ENCODE measurements at places on chromosomes 11 and 22.

DNA sequence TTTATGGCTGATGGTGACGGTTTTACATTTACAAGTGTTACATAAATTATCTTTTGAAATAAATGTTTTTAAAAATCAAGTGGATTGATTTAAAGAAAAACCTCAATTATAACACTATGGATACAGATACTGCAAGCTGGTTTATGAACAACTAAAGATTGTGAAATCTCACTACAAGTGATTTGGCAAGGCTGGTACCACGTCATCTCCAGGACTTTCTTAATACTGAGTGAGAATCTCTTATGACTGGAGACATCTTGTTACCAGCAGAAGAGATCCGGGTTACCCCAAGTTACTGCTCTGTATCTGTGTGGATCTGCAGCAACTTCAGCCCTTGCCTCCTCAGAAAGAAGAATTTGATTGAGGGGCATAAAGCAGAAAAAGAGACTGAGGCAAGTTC lies 452.9 kb downstream of the MN1 start:
- no peak for DNase-seq

DNA sequence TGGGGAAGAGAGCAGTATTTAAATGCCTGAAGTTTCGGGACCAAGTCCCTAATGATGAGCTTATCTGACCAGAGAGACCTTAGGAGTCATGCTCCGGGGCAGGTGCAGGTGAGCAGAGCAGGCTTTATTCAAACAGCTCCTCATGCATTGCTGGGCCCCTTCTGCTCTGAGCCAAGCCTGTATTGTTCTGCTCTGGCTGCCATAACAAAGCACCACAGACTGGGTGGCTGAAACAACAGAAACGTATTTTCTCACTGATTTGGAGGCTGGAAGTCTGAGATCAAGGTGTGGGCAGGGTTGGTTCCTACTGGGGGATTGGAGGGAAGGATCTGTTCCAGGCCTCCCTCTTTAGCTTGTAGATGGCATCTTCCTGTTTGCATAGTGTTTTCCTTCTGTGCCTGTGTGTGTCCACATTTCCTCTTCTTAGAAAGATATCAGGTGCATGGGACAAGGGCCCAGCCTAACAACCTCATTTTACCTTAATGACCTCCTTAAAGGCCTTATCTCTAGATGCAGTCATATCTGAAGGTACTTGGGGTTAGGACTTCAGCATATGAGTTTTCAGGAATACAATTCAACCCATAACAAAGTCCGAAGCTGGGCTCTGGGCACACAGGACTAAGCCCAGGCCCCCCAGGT lies 97.1 kb upstream of the PARVA start:
- no peak for DNase-seq

GRCh38 chr11:129705341-129705740 lies 110.3 kb upstream of the TMEM45B start:
- DNase-seq: no peak

- no peak for DNase-seq
Observed at GRCh38 chr22:20170170-20170569, 19.3 kb upstream of the CCDC188 start.

- no peak for DNase-seq
Observed at GRCh38 chr11:31001427-31001826, 368.1 kb downstream of the DCDC1 start.

- DNase-seq: no peak
Observed at GRCh38 chr11:372809-373715, 3.8 kb downstream of the B4GALNT4 start.

- DNase-seq: no peak
Observed at GRCh38 chr22:42711281-42711731, 9.4 kb downstream of the A4GALT start.

DNA sequence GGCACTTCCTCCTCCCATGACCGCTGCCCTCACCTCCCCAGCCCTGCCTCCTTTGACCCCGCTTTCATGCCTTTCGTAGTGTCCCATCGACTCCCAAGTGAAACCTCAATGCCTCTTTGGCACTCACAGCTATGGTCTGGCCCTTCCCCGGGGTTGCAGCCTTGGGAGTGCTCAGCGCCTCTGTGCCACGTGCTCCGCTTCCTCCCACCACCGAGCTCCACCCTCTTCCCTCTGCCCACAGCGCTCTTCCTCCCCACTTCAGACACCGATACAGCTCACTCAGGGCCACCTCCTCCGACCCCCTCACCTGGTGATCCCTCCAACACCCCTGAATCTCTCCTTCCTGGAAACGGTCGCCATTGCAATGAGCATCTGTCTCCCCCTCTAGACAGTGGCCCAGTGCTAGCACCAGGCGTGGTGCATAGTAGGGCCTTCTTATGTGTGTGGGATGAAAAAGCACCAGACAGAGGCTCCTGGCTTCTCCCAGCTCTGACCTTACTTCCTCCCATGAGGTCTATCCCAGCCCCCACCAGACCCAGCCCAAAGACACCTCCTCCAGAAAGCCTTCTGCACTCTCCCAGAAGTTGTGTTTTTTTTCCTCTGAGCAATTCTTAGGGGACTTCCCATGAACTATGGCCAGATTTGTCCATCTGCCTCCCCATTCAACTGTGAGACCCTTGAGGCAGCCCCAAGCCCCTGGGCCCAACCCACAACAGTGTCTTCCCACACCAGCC lies 16.4 kb upstream of the SCGB1A1 start:
- peak; percentile 72 for DNase-seq

GRCh38 chr11:116234989-116235568 lies 537.7 kb downstream of the BUD13 start:
- no peak for DNase-seq

- peak; percentile 83 for DNase-seq
Observed at GRCh38 chr11:64856382-64857227, 12.2 kb upstream of the CDC42BPG start.

GRCh38 chr11:129846508-129847335 lies 31.1 kb downstream of the TMEM45B start:
- DNase-seq: no peak

DNA sequence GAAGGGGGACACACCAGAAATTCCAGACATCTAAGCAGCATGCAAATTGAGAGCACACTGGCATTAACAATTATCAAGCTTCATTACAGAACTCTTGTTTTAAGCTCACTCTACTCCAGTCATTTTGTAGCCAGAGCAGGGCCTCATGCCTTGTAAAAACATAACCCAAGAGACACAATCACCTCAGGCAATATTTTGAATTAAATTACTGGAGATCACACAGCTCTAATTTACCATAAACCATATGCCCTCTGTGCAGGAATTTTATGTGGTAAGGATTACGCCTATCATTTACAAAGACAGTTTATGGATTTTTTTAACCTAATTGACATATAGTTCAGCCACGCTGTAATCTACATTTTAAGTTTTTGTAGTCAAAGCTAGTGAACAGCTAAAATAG lies 414.1 kb upstream of the DDI1 start:
- no peak for DNase-seq

DNA sequence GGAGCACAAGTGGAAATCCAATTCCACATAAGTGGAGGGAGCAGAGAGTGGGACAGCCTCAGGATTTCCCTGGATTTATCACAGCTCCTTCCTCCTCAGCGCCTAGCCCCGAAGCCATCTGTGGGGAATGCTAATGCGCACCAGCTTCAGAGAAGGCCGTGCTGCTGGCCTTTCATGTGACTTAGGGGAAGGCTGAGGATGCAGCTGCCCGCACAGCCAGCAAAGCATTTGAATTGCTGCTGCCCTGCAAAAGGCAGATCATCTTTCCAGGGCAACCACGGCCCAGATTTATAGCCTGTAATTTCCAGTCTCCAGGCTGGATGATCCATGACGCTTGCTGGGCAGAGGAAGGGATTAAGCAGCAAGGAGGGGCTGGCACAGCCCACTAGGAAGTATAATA lies 29.9 kb downstream of the SYN3 start:
- DNase-seq: no peak

DNA sequence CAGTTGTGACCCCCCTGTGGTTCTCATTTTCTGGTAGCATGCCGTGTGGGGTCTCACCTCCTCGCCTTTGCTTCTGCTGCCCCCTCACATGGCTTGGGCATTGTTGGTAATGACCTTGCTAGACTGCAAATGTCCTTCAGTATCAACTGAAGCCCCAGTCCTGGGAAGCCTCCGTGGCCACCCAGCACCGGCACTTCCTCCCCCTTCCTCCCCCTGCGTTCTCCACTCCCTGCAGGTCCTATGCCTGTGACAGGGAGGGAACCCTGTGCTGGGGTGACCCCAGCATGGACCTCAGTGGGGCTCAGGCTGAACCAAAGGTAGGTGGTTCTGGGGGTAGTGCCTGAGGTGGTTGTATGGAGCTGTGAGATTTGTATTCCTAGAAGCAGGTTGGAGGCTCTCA lies 5.9 kb downstream of the ST3GAL4 start:
- no peak for DNase-seq

- peak; percentile 28 for DNase-seq
Observed at GRCh38 chr22:36081023-36081431, 52.4 kb upstream of the RBFOX2 start.

- DNase-seq: no peak
Observed at GRCh38 chr11:66570079-66570849, 1.9 kb upstream of the CTSF start.

Measured in left cardiac atrium (tissue), 4 donors.